ENCODE measurements at places on chromosomes 2 and 18.
A peak's percentile ranks its signal among the peaks of the same experiment; 100 is the strongest.

GRCh38 chr2:149329489-149330126, 779 bp upstream of the LYPD6 start:
- peak; percentile 67 for DNase-seq

DNA sequence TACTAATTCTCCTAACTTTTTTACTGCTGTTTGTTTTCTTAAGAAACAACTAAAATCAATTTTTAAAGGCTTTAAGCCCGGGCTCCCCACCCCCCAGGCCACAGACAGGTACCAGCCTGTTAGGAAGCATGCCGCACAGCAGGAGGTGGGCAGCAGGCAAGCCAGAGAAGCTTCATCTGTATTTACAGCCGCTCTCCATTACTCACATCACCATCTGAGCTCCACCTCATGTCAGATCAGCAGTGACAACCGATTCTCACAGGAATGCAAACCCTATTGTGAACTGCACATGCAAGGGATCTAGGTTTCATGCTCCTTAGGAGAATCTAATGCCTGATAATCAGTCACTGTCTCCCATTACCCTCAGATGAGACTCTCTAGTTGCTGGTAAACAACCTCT, 517.0 kb downstream of the NRXN1 start:
- DNase-seq = peak; percentile 18

DNA sequence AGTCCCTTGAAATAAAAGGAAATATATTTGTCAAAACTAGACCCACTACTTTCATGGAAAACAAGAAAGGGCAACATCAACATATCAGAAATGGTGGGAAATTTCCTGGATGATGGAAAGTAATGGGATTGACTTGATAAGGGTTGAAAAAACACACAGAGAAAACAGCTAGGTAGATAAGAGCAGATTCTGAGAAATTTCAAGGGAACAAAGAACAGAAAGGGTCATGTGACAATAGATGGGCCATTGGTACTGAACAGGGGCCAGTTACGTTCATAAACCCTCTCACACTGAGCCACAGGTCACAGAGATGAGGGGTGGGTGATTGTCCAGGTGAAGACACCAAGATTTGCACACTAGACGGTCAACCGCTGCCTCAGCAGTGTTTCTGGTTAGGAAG, 98.7 kb downstream of the QPCT start:
- DNase-seq = no peak

GRCh38 chr18:12515550-12515949, 107.8 kb downstream of the PRELID3A start:
- no peak for DNase-seq

GRCh38 chr18:58310517-58310916, 266.5 kb downstream of the NEDD4L start:
- DNase-seq = no peak

- DNase-seq = no peak
These were observed 73.6 kb upstream of the IGFBP5 start for GRCh38 chr2:216768908-216769411.

DNA sequence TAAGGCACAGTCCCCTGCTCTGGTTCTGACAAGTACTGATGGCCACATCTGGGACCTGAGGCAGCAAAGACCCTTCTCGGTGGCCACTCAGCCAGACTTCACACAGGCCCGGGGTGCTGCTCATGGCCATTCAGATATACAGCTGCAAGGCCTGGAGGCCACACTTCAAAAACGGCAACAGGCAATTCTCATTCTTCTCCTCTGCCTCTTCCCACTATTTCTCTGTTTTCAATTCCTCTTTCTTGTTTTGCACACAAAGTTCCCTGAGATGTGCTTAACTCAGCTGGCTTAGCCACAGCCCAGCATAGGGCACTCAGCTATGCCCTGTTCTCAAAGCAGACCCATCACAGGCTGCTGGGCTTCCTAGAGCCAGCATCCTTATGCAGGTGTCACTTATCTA, 29.9 kb downstream of the PTPN18 start:
- DNase-seq = no peak

DNA sequence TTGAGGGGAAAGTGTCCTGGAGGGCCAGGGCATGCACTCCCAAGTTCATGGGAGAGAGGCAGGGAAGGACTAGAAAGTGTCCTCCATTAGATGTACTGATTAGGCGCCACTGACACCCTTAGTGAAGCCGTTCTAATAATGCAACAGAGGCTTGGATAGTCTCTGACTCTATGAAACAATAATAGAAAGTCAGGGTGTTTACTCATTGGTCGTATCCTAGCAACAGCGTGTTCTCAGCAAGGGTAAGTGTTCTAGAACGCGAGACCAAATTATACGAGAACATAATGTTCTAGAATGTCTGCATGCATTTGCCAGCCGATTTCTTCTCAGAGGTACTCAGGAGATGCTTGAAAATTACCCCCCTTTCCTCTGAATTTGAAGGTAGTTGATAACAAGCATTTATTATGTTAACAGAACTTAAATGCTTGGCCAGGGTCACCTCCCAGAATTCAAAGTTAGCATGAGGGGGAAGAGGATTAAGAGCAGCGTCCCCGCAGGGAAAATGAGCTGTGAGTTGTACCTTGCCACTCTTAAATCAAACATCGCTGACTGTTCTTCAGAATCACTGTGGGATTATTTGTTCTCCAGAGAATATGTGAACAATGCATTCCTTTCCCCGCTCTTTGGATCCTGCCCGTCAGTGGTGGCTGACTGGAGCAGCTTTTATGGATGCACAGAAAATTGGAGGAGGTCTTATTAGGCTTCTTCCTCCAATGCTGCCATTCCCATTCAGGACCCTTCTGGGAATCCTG, 33.7 kb upstream of the PDIA6 start:
- no peak for DNase-seq

DNA sequence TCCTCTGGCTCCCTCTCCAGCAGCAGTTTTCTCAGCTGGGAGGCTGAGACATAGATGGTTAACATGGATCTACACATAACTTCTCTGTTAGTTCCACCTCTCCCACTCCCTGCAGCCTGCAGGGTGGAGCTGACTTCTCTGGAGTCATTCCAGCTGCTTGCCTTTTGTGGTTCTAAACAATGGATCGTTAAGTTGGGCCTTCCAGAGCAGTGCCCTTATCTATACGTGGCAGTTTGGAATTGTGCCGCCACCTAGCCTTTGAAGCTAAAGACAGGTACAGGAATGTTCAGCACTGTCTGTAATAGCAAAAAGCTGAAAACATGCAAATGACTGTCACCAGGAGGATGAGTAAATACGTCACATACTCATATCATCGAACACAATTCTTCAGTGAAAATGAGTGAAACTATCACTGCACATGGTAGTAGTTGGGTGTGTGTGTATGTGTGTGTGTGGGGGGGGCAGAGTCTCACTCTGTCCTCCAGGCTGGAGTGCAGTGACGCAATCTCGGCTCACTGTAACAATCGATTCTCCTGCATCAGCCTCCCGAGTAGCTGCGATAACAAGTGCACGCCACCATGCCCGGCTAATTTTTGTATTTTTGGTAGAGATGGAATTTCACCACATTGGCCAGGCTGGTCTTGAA, 50.3 kb downstream of the SH2D6 start:
- DNase-seq = peak; percentile 70

- DNase-seq = no peak
These were observed 155.8 kb upstream of the VWC2L start for GRCh38 chr2:214255046-214255445.

- no peak for DNase-seq
These were observed 1599.3 kb upstream of the PIK3C3 start for GRCh38 chr18:40355726-40356125.

GRCh38 chr2:33411765-33412164, 64.7 kb upstream of the RASGRP3 start:
- DNase-seq = no peak

DNA sequence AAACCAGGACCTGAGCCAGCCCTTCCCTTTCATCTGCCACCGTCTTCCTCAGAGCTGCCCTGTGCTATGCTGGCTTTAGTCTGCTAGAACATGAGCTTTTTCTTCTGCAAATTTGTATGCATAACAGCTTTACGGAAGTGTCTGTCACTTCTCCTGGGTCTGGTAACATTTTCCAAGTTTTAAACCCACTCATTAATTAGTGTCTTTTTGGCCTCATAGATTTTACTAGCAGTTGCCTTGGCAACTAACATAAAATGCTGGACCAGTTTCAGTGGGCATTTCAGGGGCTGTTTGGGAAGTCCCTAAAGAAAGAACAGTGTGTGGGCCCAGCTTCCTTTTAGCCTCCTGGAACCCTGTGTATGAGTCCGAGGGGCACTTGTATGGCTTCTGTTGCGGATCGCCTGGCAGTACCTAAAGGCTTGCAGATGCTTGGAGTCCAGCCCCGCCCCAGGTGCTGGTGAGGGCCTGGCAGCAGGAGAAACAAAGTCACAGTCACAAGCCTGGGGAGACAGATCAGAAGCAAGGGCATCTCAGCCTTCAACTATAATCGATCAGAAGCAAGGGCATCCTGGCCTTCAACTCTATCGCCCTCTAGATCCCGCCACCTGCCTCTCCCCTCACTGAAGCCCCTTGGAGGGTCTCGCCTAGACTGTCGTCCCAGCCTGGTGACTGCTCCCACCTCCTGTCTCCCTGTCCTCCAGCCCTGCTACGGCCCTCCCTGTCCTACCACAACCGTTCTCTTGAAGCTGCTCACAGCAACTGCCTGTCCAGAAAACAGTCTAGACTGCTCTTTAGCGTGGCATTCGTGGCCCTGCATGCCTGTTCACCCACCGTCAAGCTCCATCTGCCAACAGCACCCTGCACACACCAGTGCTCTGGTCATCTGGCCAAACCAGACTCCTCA, 36.8 kb upstream of the MAPRE3 start:
- no peak for DNase-seq

Data from COR-L47 (cell line).